ENCODE measurements at places on chromosomes 6 and 20.

- DNase-seq: no peak
Measured at GRCh38 chr6:4388675-4389074, 253.3 kb upstream of the ECI2 start.

- no peak for DNase-seq
Measured at GRCh38 chr6:81820980-81821379, 68.5 kb upstream of the TENT5A start.

DNA sequence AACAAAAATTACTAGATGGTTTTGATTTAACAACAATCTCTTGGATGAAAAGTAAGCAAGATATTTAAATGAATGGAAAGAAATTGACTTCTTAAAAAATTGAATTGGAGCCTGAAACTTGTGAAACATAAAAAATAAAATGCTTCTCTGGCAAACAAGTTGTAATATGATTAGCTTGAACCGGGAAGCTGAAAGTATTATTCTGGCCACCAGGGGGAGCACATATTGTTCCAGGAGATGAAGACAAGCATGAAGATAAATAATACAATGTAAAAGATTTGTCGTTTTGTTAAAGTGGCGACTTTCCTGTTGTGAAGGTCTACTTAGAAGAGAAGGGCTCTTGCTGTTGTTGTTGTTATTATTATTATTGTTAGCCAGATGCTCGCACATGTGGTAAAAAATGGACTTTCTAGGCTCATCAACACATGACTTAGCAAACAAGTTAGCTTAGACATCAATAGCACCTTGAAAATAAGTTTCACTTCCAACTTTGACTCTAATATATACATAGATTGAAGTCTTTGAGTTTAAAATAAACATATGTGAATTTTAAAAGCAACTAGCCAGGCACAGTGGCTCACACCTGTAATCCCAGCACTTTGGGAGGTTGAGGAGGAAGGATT lies 14.2 kb downstream of the PAX1 start:
- peak; percentile 61 for DNase-seq

DNA sequence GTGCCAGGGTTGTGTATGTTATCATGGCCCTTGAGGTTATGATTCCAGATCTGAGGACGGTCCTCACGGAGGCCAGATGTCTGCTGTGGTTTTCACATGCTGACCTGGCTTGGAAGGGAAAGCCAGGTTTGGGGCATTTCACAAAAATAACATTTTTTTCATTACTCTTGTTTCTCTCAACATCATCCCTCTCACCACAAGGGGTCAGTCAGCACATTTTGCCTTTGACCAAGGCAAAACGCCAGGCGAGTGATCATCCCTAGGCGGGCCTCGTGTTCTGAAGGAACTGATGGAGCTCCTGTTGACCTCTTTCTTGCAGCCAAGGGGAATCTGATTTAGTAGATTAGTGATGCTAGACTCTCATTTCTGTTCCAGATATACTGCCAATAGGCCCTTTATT lies 133.5 kb downstream of the TBC1D7 start:
- DNase-seq: peak; percentile 54

- no peak for DNase-seq
Measured at GRCh38 chr6:134720353-134721059, 229.4 kb downstream of the ALDH8A1 start.

DNA sequence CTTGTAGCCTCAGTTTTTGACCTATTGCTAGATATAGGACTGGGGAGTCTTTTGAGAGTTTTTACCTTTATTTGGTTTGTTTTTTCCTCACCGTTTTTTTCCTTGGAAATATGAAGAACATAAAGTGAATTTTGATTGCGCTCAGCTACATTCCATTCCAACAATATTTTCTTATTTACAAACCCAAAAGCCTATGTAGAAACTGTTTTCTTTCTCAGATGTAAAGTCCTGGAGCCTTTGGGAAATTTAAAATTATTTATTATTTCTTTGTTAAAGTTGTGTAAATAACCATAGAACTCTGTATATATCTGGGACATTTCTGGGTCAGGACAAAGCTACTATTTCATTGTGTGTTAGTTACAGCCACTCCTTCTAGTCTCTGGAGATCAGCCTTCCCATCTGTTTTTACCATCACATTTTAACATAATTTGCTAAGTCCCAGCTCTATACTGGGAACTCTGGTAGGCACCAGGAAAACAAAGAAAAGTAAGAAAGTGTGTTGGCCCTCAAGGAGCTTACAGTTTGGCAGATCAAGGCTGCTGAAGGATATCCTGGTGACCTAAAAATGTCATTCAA lies 68.8 kb downstream of the JAG1 start:
- DNase-seq: no peak

DNA sequence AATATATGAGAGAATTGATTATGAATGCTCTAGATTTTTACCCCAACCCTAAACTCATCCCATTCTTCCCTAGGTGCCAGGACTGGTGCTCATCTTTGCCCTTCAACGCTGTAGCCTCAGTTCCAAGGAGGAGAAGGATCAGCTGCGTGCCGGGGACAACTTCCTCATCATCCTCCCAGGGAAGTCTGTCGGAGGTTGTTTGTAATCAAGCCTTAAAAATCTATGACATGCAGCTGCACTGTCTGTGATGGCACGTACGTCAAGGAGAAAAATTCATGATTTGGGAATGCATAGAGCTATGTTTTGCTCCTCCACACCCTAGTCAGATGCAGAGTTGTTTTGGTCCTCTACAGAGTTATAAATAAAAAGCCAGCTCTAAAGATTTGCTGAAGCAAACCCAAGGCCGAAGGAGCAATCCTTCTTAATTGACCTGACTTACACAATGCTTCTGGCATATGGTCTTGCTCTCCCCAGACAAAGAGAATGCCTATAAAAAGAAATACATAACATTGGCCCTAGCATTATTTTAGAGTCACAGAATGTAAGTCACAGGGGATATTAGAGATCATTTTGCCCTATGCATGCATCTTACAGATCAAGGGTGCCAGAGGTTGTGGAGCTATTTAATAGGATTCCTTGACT lies 244.2 kb downstream of the HIVEP2 start:
- no peak for DNase-seq

GRCh38 chr20:796921-797320 lies 28.6 kb upstream of the SLC52A3 start:
- DNase-seq: no peak

GRCh38 chr6:129704708-129705107 lies 5.3 kb downstream of the ARHGAP18 start:
- no peak for DNase-seq

- DNase-seq: no peak
Measured at GRCh38 chr6:24273096-24273870, 84.6 kb downstream of the DCDC2 start.

GRCh38 chr6:157525292-157525889 lies 144.4 kb downstream of the ZDHHC14 start:
- DNase-seq: no peak

DNA sequence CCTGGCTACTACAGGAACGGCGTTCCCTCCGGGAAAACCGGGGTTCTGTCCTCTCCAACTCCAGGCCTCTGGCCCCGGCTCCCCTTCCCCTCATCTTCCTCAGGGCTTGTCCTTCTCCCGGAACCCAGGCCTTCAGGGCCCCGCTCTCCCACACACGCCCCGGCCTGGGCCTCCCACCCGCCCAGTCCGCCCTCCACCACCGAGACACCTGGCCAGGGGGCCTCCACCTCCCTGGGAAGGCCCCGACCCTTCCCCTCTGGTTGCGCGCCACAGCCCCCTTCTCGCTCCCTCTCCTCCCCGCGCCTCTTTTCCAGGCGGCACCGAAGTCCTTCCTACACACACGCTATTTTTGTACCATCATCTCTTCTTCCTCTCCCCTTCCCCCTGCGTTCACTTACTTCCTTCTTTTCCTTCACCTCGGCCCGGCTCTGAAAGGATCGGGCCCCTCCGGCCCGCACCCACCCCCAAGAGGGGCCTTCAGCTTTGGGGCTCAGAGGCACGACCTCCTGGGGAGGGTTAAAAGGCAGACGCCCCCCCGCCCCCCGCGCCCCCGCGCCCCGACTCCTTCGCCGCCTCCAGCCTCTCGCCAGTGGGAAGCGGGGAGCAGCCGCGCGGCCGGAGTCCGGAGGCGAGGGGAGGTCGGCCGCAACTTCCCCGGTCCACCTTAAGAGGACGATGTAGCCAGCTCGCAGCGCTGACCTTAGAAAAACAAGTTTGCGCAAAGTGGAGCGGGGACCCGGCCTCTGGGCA lies 1.3 kb upstream of the SIRPA start:
- peak; percentile 66 for DNase-seq

- no peak for DNase-seq
Measured at GRCh38 chr6:6969761-6970223, 138.0 kb upstream of the RREB1 start.

- no peak for DNase-seq
Measured at GRCh38 chr20:59817406-59817805, 116.0 kb downstream of the SYCP2 start.

GRCh38 chr6:163754866-163755265 lies 340.3 kb downstream of the QKI start:
- DNase-seq: no peak

- DNase-seq: no peak
Measured at GRCh38 chr6:6595952-6596351, 7.4 kb downstream of the LY86 start.

GRCh38 chr6:149834513-149835481 lies 29.4 kb downstream of the LRP11 start:
- DNase-seq: peak; percentile 81

- DNase-seq: no peak
Measured at GRCh38 chr6:80348263-80348662, 241.8 kb downstream of the BCKDHB start.

GRCh38 chr20:18279242-18279641 lies 9.1 kb upstream of the ZNF133 start:
- DNase-seq: no peak

DNA sequence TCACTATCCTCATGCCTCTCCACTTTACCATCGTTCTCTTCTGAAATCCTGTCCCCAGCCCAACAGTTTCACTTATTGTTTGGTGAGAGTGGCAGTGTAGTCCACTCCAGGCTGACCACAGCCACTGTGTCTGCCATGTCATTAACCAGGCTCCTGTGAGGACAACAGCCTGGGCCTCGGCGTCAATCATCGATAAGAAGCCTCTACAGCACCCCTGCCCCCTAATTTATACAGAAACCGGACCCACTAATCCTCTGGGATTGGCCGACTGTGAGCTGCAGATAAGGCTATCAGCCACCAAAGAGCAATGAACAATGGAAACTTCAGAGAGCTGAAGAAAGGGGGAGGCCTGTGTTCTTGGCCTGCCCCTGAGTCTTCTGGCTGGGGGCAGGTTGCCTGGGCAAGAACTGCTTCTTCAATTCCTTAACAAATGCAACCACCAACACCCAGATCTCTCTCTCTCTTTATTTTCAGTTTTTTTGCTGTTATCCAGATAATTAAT lies 3.4 kb downstream of the EGFL8 start:
- no peak for DNase-seq

DNA sequence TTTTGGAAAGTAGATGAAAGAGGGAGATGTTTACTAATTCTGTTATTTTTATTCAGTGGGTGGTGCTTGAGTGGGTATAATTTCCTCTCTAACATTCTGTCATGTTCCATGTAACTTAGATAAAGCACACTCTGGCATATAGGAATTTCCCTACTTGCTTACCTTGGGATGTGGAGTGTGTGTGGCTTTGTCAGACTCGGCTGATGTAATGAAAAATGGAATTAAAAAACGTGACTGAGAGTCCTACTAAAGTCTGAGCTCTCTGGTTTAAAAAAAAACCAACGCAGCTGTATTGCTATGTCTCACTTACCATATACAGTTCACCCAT lies 98.3 kb downstream of the JARID2 start:
- DNase-seq: no peak

DNA sequence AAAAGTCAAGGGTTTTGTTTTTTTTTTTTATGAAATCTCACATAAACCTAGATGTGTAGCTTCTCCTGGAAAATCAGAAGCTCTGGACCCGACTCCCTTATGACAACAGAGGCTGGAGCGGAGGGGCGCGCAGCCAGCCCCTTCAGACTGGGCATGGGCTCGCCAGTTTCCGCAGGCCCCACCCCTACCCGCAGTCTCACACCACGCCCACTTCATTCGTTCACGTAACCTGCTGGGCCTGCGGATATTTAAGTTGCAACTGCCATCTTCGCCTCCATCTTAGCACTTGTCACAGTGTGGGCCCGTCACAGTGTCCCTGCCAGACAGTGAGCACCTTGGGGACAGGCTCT lies 111.7 kb upstream of the PTPN1 start:
- no peak for DNase-seq

DNA sequence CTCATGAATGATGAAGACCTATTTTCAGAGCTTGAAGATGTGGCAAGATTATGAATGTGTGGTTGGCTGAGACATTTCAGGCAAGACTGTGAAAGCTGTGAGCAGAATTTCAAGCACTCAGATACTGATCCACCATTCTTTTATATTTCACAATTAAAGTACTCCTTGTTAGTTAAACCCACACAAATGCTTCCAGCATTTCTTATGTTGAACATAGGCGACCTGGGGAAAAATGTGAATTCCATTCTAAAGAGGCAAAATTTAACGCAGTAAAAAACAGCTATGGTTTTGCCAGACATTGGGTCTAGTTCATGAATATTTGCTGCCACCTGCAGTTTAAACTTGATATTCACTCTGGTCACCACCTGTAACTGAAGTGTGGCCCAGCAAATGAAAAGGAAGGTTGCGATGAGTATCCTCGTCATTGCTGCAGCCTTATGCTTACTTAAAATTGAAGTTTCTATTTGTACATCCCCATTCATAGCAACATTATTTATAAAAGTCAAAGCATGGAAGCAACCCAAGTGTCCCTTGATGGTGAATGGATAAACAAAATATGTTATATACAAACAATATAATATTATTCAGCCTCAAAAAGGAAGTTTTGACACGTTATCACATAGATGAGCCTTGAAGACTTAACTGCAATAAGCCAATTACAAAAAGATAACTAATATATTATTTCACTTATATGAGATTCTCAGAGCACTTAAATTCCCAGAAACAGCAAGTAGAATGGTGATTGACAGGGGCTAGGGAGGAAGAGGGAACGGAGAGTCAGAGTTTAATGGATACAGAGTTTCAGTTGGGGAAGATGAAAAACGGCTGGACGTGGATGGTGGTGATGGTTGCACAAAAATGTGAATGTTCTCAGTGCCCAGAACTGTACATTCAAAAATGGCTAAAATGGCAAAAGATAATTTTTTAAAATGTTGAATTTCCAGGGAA lies 32.4 kb upstream of the FAM184A start:
- peak; percentile 67 for DNase-seq

- no peak for DNase-seq
Measured at GRCh38 chr6:145076115-145076841, 659.0 kb downstream of the EPM2A start.

GRCh38 chr6:85920782-85921181 lies 278.1 kb upstream of the SYNCRIP start:
- no peak for DNase-seq
